ENCODE measurements at places on chromosomes 11 and 22. TPM values are rescaled to one million over a fixed set of nuclear protein-coding genes. Genes with fewer than 3 reads are reported as not detected.

TST gene
- total RNA-seq: 39.0 TPM

GRCh38 chr11:101870510-101870909, 44.3 kb upstream of the CEP126 start:
- no peaks in the 10 kb centered on the region for H3K36me3 ChIP-seq
- no peaks in the 10 kb centered on the region for H3K4me1 ChIP-seq
- H3K4me3 ChIP-seq: no peak overlapping the region
- H3K27ac ChIP-seq: no peak overlapping the region
- DNase-seq: no peak

BACE1 gene
- total RNA-seq: 28.4 TPM

ADM gene
- total RNA-seq: 78.3 TPM

TRIM68 gene
- 15.2 TPM for total RNA-seq

DNA sequence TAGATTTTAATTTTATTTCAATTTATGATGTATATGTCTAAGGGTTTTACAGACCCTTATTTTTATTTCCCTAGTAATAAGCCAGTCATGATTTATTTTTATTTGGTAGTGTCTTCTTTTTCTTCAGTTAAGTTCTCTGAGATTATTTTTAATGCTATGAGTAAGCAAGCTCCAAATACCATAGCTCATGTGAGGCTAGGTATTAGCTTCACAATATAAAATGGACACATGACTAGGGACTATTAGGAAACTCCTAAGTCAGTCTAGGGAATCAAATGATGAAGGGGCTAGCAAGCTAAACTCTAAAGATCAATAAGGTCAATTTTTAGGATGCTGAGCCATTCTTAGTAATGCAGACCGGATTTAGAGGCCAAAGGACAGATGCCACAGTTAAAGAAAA, 45.9 kb downstream of the CKAP5 start:
- DNase-seq: no peak
- peaks cover 4% of the 10 kb centered on the region for H3K36me3 ChIP-seq
- H3K4me1 ChIP-seq: no peaks in the 10 kb centered on the region
- H3K4me3 ChIP-seq: no peak overlapping the region

GRCh38 chr22:34161431-34162123, 241.3 kb upstream of the LARGE1 start:
- peaks cover 9% of the 10 kb centered on the region for H3K36me3 ChIP-seq
- H3K4me3 ChIP-seq: no peak overlapping the region
- H3K4me1 ChIP-seq: no peaks in the 10 kb centered on the region

DNA sequence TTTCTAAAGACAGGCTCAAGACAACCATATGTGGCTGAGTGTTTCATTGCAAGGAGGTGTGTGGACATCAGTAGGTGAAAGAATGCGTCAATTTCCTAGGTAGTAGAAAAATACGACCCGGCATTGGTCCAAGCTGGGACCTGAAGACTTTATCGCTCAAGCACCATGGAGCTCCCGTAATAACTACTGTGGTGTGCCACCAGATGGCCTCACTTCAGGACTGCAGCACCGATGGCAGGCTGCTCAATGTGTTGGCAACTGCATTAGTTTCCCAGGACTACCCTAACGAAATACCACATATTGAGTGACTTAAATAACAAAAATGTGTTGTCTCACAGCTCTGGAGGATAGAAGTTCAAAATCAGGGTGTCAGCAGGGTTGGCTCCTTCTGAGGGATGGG, 72.4 kb upstream of the FAT3 start:
- DNase-seq: no peak
- H3K27ac ChIP-seq: no peak overlapping the region
- H3K4me3 ChIP-seq: no peak overlapping the region
- H3K36me3 ChIP-seq: peaks cover 3% of the 10 kb centered on the region
- H3K4me1 ChIP-seq: no peaks in the 10 kb centered on the region
- H3K27me3 ChIP-seq: peaks cover 3% of the 10 kb centered on the region

DNA sequence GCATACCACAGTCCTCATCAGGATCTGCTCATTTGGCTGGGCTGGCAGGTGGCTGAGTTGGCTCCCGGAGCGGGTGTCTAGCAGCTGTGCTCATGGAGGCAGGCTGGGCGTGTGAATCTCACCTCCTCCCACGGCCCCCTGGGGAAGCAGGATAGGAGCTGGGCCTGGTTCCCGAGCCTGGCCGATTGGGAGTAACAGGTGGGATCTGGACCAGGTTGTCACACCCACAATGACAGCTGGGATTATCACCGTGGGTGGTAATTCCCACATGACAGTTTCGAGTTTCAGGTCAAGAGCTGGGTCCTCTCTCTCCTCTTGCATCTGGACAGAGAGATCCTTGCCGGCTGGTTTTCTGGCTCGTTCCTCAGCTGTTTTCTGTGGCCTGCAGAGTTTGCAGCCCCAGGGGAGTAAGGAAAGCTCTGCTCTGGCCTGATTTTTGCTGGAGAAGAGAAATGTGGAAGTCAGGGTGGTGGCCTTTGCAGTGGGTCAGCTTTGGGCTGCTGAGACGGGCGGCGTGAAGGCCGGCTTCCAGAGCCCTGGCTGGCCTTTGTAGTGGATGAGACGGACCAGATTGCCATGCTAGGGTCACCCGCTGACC, 57.0 kb downstream of the BCR start:
- H3K27ac ChIP-seq: no peak overlapping the region
- peaks cover 9% of the 10 kb centered on the region for H3K27me3 ChIP-seq
- DNase-seq: no peak
- H3K4me1 ChIP-seq: peaks cover 38% of the 10 kb centered on the region
- peak overlapping the region; percentile 18 for H3K4me3 ChIP-seq

CSKMT gene
- total RNA-seq: 8.7 TPM

GRCh38 chr11:103450241-103450640, 341.0 kb downstream of the DYNC2H1 start:
- H3K27me3 ChIP-seq: no peaks in the 10 kb centered on the region
- no peak for DNase-seq
- H3K36me3 ChIP-seq: no peaks in the 10 kb centered on the region

POLR2F gene
- total RNA-seq: 58.9 TPM

GRCh38 chr11:96315476-96315875, 27.5 kb downstream of the MAML2 start:
- H3K27me3 ChIP-seq: no peaks in the 10 kb centered on the region
- no peak overlapping the region for H3K27ac ChIP-seq
- peaks cover 32% of the 10 kb centered on the region for H3K4me1 ChIP-seq
- no peak for DNase-seq
- no peak overlapping the region for H3K4me3 ChIP-seq

DNA sequence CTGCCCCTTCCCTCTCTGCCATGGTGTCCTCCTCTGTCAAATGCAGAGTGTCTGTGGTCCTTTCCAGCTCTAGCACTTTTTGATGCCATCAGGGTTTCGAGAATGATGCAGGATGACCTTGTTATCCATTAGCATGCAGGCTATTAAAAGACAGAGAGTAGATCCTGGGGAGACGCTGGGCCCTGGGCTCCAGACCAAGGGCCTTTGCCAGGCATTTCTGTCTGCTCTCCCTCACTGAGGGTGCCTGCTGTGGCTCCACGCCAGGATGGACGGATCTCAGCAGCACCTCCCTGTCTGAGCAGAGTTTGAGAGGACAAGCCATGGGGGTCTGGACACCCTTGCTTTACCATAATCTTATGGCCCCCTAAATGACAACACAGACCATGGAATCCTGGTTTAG, 110.8 kb upstream of the CD82 start:
- H3K27ac ChIP-seq: no peak overlapping the region
- no peak for DNase-seq
- H3K4me3 ChIP-seq: no peak overlapping the region
- no peaks in the 10 kb centered on the region for H3K27me3 ChIP-seq
- H3K4me1 ChIP-seq: no peaks in the 10 kb centered on the region
- no peaks in the 10 kb centered on the region for H3K36me3 ChIP-seq

DNA sequence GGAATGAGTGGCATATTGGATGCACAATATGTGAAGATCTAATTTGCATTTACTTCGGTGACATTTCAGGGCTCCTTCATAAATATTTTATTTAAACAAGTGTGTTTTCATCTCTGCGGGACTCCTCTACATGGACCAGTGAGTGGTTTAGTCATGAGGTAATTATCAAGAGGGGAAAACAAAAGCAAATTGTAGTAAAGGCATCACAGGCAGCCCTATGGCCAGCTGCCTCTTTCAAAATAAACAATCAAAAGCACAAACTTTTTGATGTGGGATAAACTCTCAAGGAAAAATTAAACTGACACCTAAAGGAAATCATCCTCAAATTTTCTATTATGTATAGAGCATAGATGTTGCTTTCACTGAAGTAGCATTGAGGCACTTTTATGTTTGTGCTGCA, 6.0 kb downstream of the SYT9 start:
- no peak for DNase-seq
- H3K4me1 ChIP-seq: no peaks in the 10 kb centered on the region
- H3K36me3 ChIP-seq: no peaks in the 10 kb centered on the region

DNA sequence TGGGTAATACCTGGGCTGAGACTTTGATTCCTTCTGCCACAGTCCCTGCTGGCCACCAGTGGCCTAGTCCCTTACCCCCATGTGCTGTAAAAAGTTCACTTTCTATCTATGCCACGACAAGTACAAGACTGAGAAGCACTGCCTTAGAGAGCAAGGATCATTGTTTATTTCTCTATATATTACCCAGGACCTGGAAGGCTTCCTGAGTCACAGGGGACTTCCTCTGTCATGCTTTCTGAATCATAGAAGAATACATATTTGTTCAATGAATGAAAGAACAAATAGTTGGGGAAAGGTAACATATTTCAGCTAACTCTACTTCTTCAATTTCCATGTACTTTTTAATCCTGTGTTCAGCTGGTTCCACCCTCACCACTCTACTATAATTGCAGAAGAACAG, 5.5 kb upstream of the SYT9 start:
- peaks cover 2% of the 10 kb centered on the region for H3K27me3 ChIP-seq
- H3K36me3 ChIP-seq: no peaks in the 10 kb centered on the region
- DNase-seq: no peak
- H3K27ac ChIP-seq: no peak overlapping the region
- no peak overlapping the region for H3K4me3 ChIP-seq

DNA sequence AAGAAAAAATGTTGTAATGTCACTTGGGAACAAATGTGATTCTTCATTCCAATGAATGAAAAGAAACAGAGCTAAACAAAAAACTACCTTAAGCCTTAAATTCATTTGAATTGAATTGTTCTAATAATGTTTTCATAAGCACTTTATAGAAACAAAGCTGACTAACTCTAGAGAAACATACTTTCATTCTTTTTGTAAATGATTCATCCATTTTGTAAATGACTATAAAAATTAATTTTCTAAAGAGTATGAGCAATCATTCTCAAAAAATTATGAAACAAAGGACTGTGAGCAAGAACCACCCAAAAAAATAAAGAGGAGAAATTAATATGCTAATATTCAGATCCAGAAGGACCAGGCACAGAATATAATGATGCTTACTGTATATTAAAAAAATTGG, 986.5 kb upstream of the CHORDC1 start:
- H3K36me3 ChIP-seq: no peaks in the 10 kb centered on the region
- no peak overlapping the region for H3K4me3 ChIP-seq
- DNase-seq: no peak
- H3K4me1 ChIP-seq: no peaks in the 10 kb centered on the region
- H3K27ac ChIP-seq: no peak overlapping the region

DNA sequence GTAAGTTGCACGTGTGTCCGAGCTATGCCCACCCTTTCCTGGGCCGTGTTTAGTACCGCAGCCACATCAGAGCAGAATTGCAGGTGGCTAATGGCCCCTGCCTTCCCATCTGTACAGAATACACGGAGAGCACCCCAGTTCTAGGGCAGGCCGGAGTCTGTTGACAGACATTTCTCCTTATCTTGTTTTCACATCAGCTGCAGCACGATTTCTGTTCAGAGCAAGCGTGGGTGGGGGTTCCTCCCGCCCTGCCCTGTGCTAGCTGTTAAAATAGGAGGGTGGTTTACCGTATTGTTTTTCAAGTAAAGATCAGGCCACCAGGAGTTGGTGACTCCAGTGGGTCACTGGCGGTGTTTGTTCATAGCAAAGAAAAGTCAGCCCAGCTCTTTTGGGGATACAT, 41.1 kb downstream of the UBASH3B start:
- peaks cover 13% of the 10 kb centered on the region for H3K4me1 ChIP-seq
- H3K27me3 ChIP-seq: peaks cover 5% of the 10 kb centered on the region
- H3K4me3 ChIP-seq: no peak overlapping the region
- no peak overlapping the region for H3K27ac ChIP-seq
- no peak for DNase-seq
- peaks cover 5% of the 10 kb centered on the region for H3K36me3 ChIP-seq

TRPM5 gene
- total RNA-seq: 0.38 TPM

DNA sequence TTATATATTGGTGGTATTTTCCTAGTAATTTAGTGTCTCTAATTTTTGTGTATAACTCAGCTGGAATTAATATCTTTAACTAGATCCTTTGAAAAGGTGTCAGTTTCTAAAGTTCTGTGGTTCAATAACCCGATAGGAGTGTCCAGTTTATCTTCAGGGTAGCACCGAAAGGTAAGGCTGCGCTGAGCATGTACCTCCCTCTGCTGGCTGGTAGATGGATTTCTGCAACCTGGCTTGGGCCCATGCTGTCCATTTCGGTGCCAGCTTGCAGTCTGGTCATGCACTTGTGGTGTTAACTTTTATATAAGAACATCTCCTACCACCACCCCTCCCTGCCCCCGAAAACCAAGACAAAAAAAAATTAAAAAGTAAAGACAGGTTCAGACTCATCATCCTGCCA, 24.7 kb downstream of the EXT2 start:
- no peaks in the 10 kb centered on the region for H3K27me3 ChIP-seq
- H3K36me3 ChIP-seq: peaks cover 28% of the 10 kb centered on the region
- no peak overlapping the region for H3K4me3 ChIP-seq
- no peak overlapping the region for H3K27ac ChIP-seq
- DNase-seq: peak; percentile 10

GRCh38 chr22:23207729-23208393, 27.6 kb downstream of the BCR start:
- H3K27ac ChIP-seq: no peak overlapping the region
- no peaks in the 10 kb centered on the region for H3K27me3 ChIP-seq
- no peak for DNase-seq
- H3K36me3 ChIP-seq: peaks cover 13% of the 10 kb centered on the region
- H3K4me1 ChIP-seq: peaks cover 18% of the 10 kb centered on the region

DNA sequence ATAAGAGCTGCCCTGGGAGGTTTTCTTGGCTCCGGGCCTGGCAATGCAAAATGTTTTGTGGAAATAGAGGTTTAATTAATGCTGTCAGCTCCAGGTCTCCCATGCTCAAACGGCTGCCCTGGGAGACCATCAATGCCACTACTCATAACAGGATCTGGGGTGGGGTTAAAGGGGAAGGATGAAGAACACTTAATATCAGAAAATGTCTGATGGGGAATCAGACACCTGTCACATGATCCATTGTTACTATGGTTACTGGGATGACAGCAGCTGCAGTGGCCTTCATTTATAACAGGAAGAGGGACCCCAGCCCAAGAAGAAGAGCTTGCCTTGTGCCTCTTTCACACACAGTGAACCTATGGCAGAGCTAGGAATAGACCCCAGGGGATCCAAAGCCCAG, 2.2 kb upstream of the SYT13 start:
- H3K4me1 ChIP-seq: peaks cover 7% of the 10 kb centered on the region
- H3K4me3 ChIP-seq: no peak overlapping the region
- H3K27ac ChIP-seq: no peak overlapping the region
- peaks cover 3% of the 10 kb centered on the region for H3K27me3 ChIP-seq
- no peaks in the 10 kb centered on the region for H3K36me3 ChIP-seq

KRTAP5-11 gene
- total RNA-seq: not detected

RTN3 gene
- 103 TPM for total RNA-seq

- H3K27me3 ChIP-seq: no peaks in the 10 kb centered on the region
- no peak overlapping the region for H3K27ac ChIP-seq
- peak overlapping the region; percentile 37 for H3K4me3 ChIP-seq
- H3K4me1 ChIP-seq: peaks cover 9% of the 10 kb centered on the region
- H3K36me3 ChIP-seq: peaks cover 25% of the 10 kb centered on the region
Observed at GRCh38 chr11:3036419-3036818, 20.8 kb downstream of the CARS1 start.

All from endothelial cell (in vitro differentiated cells).